ENCODE measurements at places on chromosomes 4 and X.
A peak's percentile ranks its signal among the peaks of the same experiment; 100 is the strongest.

GRCh38 chrX:107672955-107673378 lies 44.7 kb downstream of the PRPS1 start:
- peak; percentile 75 for DNase-seq

- no peak for DNase-seq
These were observed 219.4 kb downstream of the SLC4A4 start for GRCh38 chr4:71558248-71558647.

GRCh38 chrX:49192722-49193328 lies 6.7 kb upstream of the PRICKLE3 start:
- peak; percentile 52 for DNase-seq

DNA sequence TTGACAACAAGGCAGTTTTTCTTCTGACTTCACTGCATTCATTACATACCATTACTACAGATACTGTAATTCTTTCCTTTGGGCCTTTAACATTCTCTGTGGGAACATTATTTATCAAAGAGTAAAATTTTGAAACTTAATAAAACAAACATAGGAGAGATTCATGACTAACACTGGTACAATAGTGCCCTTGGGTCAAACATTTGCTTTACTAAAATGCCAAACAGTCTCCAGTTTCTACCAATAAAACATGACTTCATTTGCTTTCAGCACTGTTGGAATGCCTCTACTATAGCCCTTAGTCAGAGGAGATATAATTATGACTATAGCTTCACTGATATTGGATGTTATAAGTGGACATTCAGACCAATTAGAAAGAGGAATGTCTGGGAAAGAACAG lies 481.5 kb downstream of the PACRGL start:
- DNase-seq: no peak

DNA sequence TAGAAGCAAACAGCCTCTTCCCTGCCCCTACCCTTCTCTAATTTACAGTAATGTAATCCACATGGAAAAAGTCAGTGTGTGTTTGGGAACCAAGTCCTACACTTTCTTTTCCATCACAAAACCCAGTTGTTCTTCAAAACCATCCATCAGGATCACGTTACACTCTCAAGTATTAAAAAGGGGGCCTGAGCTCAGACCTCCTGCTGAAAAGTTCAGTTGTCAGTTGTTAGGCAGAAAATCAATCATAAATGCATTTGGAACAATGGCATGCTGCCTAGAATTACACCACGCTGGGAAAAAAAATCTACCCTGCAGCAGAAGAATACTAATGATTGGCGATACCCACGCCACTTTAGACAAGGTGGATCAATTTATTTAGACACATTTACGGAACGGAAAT lies 236.5 kb downstream of the PARM1 start:
- DNase-seq: no peak

DNA sequence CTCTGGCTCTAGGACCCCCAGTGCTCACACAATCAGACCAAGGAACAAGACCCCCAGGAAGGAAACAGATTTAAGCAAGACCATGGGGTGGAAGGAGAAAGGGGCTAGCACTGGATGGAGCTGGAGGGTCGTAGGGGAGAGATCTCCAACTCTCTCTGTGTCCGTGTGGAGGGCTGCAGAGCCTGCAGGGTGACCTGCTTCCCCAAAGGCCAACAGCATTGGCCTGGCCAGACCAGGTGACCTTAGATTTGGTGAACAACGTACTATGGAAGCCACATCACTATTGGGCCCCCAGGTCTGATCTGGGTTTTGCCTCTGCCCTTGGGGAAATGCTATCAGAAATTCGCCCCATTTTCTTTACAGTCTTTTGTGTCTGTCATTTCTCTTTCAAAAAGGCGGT lies 26.0 kb downstream of the NLGN3 start:
- DNase-seq: no peak

GRCh38 chr4:31548823-31549222 lies 828.7 kb downstream of the PCDH7 start:
- no peak for DNase-seq

DNA sequence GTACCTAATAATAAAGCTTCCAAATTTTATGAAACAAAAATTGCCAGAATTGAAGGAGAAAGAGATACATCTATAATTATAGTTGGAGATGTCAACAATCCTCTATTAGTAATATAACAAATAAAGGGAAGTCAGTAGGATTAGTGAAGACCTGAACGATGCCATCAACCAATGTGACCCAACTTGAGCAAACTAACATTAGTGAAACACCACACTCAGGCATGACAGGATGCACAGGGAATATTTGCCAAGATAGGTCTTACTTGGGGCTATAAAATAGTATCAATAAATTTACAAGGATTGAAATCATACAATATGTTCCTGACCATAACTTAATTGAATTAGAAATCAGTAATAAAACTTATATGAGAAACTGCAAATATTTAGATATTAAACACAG lies 12.0 kb downstream of the SPON2 start:
- DNase-seq: no peak
